Ascending aorta (tissue), 2 donors: ENCODE measurements at places on chromosomes 1 and 21. TPM values are rescaled to one million over a fixed set of nuclear protein-coding genes. Genes with fewer than 3 reads are reported as not detected.

Gene AK5
- not detected for total RNA-seq

Gene EFNA3
- total RNA-seq = 1.5 TPM

Gene PGLYRP4
- not detected for total RNA-seq

DNA sequence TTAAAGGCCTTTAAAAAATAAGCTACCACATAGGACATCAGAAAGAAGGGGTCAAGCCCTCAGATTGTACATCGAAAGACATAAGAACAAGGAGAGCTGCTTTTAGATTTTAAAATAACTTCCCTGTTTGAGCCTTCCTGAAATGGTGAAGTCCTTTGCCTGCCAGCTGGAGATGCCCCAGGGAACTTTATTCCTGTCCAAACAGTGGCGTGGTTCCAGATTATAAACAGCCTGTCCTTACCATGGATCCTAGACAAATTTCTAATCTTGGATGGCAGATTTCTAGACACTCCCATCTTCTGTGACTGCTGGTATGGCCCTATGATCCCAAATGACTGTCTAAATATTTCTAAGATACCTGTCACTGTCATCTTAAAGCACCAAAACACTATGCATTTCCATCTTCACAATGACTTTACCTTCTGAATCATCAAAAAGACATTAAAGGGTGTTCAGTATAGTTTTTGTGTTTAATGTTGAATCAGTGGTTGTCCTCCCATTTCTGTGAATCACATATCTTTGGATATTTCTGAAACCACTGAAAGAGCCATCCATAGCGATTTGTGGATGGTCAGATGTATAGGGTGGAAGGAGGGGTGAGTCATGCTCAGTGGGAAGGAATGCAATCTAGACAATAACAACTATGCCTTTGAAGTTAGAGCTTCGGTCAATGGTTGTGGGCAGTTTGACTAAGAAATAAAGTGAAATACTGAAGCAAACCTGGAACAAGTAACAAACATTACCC is 23.2 kb downstream of the ILDR2 start:
- H3K27me3 ChIP-seq = no peaks in the 10 kb centered on the region
- H3K36me3 ChIP-seq = no peaks in the 10 kb centered on the region
- H3K4me1 ChIP-seq = no peaks in the 10 kb centered on the region
- no peak for DNase-seq

- no peak overlapping the region for H3K4me3 ChIP-seq
- no peak for DNase-seq
- H3K27ac ChIP-seq = no peak overlapping the region
- H3K27me3 ChIP-seq = no peaks in the 10 kb centered on the region
- H3K4me1 ChIP-seq = no peaks in the 10 kb centered on the region
These were observed 437.4 kb downstream of the NUF2 start for GRCh38 chr1:163758977-163759670.

- H3K36me3 ChIP-seq = no peaks in the 10 kb centered on the region
- H3K27ac ChIP-seq = no peak overlapping the region
- no peaks in the 10 kb centered on the region for H3K27me3 ChIP-seq
These were observed 97.8 kb downstream of the EBNA1BP2 start for GRCh38 chr1:43074244-43074643.

DNA sequence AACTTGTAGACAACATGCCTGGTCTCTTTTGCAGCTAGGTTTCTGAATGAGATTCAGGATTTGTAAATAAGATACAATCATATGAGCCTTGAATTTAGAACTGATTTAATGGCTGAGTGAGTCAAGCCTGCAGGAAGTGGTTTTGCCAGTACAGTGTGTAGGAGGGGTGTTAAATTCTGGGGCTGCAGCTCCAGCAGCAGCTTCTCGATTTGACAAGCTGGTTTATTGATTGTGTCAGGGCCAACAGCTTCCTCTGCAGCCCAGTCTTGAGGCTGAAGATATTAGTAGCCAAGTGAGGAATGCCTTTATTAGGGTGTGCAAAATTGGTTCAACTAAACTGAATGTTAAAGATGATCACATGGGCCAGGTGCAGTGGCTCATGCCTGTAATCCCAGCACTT is 11.5 kb upstream of the PLA2G5 start:
- H3K27me3 ChIP-seq = no peaks in the 10 kb centered on the region
- no peaks in the 10 kb centered on the region for H3K36me3 ChIP-seq
- no peak overlapping the region for H3K27ac ChIP-seq
- H3K4me3 ChIP-seq = no peak overlapping the region
- no peak for DNase-seq
